Fibroblast of villous mesenchyme (primary cell): ENCODE measurements at places on chromosomes 2 and 18.
A peak's percentile ranks its signal among the peaks of the same experiment; 100 is the strongest.

- DNase-seq, result no peak
These were observed 152.8 kb upstream of the CTAGE1 start for GRCh38 chr18:22570492-22570891.

- peak; percentile 20 for DNase-seq
These were observed 962 bp downstream of the TANK start for GRCh38 chr2:161161074-161161706.

GRCh38 chr2:85163675-85164074, 30.5 kb downstream of the TCF7L1 start:
- no peak for DNase-seq

GRCh38 chr2:128501700-128502099, 183.0 kb upstream of the HS6ST1 start:
- DNase-seq, result no peak

- peak; percentile 5 for DNase-seq
These were observed 104.2 kb downstream of the TGIF1 start for GRCh38 chr18:3554091-3554601.

DNA sequence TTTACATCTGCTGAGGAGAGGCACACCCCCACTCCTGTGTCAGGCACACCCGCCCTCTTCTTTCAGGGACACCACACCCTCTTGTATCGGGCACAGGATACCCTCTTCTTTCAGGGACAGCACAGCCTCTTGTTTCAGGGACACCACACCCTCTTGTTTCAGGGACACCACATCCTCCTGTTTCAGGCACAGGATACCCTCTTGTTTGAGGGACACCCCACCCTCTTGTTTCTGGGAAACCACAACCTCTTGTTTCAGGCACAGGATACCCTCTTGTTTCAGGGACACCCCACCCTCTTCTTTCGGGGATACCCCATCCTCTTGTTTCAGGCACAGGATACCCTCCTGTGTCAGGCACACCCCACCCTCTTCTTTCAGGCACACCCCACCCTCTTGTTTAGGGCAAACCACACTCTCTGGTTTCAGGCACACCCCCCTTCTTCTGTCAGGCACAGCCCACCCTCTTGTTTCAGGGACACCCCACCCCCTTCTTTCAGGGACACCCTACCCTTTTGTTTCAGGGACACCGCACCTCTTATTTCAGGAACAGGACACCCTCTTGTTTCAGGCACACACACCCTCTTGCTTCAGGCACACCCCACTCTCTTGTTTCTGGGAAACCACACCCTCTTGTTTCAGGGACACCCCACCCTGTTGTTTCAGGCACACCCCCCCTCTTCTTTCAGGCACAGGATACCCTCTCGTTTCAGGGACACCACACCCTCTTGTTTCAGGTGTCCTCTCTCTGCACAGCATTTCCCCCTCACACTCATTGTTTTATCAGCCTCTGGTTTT, 96.2 kb downstream of the TPO start:
- no peak for DNase-seq

GRCh38 chr2:224658780-224659405, 57.3 kb downstream of the CCDC195 start:
- DNase-seq, result peak; percentile 55

GRCh38 chr2:64989126-64989981, at the start of gene SLC1A4:
SLC1A4 (plus strand) TSS chr2:64989399; CDS start chr2:64989644, 245 bp downstream.
- DNase-seq, result peak; percentile 90

GRCh38 chr2:223315813-223316212, 263.8 kb downstream of the KCNE4 start:
- DNase-seq, result peak; percentile 12

GRCh38 chr2:240795454-240795853, 24.6 kb downstream of the KIF1A start:
- DNase-seq, result no peak

DNA sequence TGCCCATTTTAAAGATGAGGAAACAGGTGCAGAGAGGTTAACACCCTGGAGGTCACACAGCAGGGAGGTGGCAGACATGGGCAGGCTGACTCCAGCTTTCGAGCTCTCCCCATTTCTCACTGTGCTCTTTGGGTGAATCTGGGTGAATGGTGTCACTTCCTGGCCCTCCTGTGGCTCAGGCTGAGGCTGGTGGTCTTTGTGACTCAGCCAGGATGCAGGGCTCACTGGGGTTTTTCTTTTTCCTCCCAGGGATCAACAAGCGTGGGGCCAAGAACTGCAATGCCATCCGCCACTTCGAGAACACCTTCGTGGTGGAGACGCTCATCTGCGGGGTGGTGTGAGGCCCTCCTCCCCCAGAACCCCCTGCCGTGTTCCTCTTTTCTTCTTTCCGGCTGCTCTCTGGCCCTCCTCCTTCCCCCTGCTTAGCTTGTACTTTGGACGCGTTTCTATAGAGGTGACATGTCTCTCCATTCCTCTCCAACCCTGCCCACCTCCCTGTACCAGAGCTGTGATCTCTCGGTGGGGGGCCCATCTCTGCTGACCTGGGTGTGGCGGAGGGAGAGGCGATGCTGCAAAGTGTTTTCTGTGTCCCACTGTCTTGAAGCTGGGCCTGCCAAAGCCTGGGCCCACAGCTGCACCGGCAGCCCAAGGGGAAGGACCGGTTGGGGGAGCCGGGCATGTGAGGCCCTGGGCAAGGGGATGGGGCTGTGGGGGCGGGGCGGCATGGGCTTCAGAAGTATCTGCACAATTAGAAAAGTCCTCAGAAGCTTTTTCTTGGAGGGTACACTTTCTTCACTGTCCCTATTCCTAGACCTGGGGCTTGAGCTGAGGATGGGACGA, 13.2 kb downstream of the ITM2C start:
- DNase-seq, result no peak

GRCh38 chr2:110748489-110748867, 16.1 kb downstream of the ACOXL start:
- no peak for DNase-seq

- DNase-seq, result no peak
These were observed 36.3 kb downstream of the NCKAP1 start for GRCh38 chr2:183001948-183002347.

GRCh38 chr18:46856973-46857372, 60.3 kb downstream of the PIAS2 start:
- peak; percentile 3 for DNase-seq

DNA sequence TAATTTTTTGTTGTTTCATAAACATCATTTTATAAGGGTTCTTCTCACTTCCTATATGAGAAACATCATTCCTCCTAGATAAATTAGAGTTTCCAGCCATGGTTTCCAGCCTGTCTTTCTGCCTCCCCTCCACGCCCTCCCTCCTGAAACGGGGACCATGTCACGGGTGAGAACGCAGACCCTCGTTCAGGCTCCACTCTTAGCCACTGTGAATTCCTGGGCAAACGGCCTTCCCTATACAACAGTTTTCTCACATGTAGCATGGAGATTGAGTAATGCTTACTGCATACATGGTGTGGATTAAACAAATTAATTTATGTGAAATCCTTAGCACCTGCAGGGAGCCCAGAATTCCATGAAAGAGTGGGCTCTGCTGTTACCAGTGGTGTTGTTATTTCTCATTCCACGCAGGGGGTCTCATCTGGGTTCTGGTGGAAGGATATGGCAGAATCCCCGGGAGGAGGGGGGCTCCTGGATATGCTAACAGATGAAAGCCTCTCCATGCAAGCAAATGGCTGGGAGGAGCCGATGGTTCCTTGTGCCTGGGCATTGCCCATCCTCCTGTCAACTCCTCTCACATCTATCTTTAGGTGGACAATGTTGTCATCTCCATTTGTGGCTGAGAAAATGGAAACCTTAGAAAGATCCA, 54.0 kb upstream of the TWIST2 start:
- no peak for DNase-seq

DNA sequence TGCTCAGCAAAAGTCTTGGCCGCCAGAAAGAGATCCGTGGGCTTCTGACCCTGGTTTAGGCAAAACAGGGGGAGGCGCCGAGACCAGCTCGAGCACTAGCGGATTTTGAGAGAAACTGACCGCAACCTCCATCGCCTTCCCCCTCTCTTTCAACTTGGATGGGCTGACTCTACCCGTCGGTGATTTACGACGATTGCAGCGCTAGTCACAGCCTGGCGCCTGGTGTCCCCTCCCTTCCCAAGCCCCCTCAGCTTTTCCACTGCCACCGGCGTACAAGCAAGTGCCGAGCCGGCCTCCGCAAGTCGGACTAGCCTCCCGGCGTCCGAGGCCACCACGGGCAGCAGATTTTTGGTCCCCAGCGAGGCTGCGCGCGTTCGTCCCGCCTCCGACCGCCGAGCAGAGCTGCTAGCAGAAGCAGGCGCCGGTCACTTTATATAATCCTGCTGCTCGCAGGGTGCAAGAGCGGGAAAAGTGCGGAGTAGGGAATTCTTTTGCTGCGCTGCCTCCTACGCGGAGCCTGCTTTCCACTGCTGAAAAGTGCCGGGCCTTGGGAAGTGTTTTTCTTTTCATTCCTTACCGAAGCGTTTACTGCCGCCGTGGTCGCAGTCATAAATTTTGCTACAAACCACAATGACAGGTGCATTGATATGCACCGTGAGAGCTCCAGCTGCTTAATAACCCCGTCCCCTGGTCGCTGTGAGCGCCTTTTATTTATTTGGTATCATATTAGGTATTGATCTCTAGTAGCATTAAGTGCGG, 7.7 kb downstream of the HOXD3 start:
- no peak for DNase-seq

DNA sequence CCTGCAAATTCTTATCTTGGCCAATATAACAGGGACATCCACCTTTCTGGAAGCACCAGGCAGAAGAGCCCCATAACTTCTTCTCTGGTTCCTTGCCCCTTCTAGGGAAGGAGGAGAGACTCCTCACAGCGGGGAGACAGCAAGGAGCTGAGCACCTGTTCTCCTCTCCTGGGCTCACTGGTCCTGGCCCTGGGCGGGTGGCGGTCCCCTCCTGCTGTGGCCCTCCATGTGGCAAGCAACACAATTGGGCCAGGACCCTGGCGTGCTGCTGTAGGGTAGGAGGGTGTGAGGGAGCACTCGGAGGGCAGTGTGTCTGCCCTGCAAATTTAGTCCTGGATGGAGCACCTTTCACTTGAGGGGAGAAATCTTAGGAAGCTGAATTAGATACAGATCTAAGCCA, 6.9 kb downstream of the IL37 start:
- no peak for DNase-seq

DNA sequence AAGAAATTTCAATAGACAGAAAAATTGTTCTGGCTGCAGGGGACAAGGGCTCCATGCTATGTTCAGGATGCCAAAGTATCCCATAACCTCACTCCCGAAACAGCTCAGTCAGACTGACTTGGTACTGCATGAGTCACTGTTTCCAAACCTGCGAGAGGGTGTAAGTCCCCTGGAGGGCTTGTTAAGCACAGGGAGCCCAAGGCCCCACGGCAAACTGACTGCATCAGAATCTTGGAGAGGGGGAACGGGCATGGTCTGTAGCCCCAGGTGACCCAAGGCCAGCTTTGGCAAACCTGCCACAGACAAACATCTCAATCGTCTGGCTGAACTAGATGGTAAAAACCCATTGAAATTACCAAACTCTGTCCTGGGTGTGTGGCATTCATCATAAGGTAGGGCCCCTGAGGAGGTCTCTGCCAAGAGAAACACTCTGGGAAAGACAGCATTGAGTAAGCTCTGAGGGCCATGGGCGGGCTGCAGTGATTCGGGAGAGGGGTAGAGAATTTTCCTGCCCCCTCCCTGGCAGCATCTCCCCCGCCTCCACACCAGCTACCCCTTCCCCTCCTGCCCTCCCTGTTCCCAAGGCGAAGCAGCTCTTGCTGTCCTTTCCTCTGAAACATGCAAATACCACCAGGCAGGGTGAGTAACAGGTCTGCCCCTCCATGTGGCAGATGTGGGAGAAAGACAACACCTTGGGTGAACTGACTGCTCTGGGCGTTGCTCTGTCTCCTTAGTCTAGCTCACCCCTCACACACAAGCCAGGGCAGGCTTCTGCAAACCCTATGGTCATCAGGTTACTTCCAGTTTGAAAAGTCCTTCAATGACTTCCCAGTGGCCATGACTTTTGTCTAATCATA, 274.7 kb upstream of the SIX2 start:
- DNase-seq, result peak; percentile 38

GRCh38 chr2:227117027-227117426, 47.0 kb downstream of the COL4A4 start:
- no peak for DNase-seq

- DNase-seq, result no peak
These were observed 21.1 kb downstream of the GPR35 start for GRCh38 chr2:240646176-240646899.

GRCh38 chr2:210527286-210527685, 29.1 kb upstream of the CPS1 start:
- DNase-seq, result no peak

DNA sequence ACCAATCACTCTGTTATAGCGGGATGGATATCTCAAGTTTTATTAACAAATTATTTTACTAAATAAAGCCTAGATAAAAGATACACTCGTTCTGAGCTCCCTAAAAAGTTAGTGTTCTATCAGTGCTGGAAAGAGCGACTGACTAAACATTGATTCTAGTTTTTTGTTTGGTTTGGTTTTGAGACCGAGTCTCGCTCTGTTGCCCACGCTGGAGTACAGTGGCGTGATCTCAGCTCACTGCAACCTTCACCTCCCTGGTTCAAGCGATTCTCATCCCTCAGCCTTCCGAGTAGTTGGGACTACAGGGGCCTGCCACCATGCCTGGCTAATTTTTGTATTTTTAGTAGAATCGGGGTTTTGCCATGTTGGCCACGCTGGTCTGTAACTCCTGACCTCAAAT, 73.8 kb upstream of the CDCA7 start:
- DNase-seq, result no peak

DNA sequence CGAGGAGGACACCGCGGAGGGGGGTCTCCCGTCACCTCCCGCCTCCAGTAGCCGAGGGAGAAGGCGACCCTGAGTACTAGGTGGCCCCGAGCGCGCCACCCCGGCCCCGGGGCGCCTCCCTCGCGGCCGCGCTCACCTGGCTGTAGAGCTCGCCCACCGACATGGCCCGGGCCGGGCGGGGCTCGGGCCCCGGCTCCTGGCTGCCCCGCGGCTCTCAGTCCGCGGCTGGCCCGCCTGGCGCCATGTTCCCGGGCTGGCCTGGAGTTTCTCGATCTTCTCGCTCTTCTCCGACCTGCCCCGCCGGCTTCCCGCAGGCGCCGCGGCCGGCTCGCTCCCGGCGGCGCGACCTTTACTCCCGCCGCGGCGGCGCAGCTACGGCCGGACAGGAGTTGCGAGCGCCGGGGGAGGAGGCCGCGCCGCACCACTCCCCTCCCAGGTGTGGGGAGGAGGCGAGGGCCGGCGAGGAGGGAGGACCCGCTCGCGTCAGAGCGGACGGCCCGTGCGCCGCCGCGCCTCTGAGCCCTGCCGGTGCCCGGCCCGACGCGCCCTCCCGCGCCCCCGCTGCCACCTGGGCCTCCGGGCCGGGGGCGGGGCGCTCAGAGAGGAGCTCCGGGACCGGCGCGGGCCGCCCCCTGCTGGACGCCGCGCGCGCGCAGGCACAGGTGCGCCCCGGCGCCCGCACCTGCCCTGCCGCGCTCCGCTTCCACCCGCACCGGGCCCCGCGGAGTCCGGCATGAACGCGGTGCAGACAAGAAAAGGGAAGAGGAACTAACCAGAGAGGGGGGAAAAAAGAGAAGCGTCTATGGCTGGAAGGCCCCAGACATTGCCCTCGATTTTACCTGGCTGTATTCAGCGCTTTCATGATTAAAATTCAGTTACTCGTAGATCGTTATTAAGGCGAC, at the start of gene MYO5B:
Gene MYO5B (minus strand): TSS at position 517 of the 902 bp plus-strand sequence. CDS start 354 bp downstream, at position 163.
- DNase-seq, result no peak
